Stimulated activated CD4-positive, alpha-beta T cell treated with anti-CD3 and anti-CD28 coated beads, Interleukin-1b, Interleukin-23, amount 100 ng/mL, for 48 hours (primary cell): ENCODE measurements at places on chromosomes 4 and X.

DNA sequence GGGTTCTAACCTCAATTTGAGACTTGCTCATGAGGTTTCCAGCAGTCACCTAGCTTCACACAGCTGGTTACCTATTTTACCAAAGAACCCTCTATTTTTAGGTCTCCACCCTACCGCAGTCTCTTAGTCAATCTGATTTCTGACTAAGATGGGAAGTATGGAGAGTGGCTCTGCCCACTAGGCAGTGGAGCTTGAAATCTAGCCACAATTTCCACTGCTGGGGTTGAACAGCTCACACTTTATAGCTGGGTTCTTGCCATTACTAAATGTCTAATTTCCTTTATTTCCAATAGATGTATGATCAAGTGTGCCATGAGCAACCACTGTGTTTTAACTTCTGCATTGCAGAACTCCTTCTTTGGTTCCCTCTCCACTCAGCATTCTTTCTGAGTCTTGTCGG, 43.1 kb downstream of the GASK1B start:
- no peak for DNase-seq

DNA sequence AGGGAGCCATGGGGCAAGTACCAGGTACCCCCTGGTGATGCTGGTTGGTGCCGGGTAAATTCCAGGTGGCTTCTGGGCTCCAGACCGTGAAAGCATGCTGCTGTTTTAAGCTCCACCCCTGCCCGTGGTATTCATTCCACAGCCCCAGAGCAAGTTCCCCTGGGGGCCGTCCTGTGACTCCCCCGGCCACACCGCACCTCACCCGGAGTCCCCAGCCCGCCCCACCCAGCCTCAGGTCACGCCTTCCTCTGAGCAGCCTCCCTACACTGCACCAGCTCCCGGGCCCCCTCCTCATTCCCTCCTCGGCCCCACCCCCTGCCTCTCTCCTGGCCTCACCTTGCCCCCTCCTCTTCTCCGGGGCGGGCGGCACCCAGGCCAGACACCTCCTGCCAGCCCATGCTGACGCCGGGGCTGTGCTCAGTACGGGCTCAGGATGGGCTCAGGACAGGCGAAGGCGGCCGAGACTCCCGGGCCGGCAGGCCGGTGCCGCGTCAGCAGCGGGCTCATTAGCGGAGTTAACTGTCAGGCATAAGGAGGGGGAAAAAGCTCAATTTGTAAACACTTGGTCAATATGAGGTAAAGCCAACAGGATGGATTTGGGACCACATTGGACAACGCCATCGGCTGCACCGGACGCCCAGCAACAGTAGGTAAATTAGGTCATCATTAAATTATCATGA, 127.4 kb downstream of the FAM53A start:
- DNase-seq = no peak

- no peak for DNase-seq
These were observed 31.7 kb downstream of the RBBP7 start for GRCh38 chrX:16838202-16839066.

GRCh38 chrX:129717892-129718291, 20.9 kb upstream of the XPNPEP2 start:
- DNase-seq = no peak

DNA sequence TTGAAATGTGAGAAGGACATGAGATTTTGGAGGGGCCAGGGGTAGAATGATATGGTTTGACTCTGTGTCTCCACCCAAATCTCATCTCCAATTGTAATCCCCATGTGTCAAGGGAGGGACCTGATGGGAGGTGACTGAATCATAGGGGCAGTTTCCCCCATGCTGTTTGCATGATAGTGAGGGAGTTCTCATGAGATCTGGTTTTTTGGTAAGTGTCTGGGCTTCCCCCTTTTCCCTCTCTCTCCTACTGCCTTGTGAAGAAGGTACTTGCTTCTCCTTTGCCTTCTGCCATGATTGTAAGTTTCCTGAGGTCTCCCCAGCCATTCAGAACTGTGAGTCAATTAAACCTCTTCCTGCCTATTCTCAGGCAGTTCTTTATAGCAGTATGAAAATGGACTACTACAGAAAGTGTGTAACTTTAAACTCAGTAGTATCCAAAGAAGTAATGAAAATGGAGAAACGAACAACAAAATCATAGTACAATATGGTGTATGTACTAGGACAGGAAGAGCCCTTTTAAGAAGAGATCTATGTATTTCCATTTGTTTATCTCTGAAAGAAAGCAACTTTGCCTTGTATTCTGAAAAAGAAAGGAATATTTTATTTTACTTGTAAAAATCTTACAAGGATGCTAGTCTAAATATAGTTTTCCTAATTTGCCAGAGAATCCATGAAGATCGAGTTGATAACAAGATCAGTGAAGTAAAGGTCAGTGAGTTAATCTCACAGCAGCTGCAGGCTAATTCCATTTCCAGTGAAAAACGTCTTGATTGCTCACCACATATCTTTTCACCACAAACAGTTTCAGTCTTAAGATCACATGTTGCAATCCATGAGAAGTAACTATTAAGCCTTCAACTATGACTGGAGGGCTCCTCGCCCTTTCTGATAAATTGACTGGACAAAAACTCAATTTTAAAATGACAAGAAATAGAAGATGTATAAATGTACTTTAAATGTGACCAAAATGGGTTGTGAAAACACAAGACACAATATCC, 20.5 kb downstream of the PKD2 start:
- DNase-seq = no peak

DNA sequence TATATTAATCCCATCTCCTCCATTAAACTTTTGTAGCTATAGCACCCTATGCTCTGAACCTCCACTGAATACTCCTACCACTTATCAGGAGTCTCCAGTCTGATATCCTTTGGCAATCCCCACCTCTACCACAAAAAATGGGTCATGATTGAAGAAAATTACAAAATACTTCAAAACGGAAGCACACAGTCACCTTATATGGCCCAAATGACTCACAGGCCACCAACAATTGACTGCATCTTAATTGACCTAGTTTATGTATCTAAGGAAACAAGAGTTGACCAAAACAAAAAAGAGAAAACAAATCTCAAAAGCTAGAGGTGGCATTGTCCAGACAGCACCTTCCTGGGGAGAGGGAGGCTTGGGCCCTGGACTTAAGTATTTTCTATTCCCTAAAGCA, 120.0 kb upstream of the DIAPH2 start:
- DNase-seq = no peak

DNA sequence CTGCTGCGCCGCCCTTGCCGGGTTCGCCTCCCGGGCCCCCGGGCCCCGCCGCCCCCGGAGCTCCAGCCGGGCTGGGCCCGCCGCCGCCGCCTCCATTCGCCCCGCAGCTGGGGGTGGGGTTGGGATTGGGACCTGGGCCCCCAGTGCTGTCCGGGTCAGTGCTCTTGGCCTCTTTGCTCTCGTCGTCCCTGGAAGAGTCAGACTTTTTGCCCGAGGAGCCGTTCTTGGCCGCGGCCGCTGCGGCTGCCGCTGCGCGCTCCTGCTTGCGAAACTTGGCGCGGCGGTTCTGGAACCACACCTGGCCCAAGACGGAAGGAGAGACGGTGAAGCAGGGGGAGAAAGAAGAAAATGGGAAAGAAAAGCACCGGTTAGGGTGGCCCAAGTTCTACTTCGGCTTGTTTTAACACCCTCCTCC, 2.5 kb downstream of the PHOX2B start:
- no peak for DNase-seq

GRCh38 chr4:117326091-117326490, 240.7 kb upstream of the TRAM1L1 start:
- no peak for DNase-seq

DNA sequence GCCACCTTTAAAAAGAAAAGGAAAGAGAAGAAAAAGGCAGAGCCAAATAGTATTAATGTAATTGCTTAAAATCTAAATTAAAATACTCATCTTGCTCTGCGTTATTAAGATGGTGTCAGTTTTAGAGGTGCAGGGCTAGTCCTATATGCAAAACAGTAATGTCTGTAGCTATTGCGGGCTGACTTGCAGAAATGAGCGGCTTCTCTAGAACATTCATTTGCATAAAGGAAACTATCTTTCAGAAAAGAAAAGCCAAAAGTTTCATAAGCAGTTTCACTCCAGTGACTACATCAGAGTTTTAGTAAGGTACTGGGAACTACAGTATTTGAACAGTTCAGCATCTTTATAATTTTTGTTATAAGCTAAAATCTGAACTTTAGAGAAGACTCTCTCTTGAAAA, 6.0 kb downstream of the SMAD1 start:
- peak; percentile 35 for DNase-seq

DNA sequence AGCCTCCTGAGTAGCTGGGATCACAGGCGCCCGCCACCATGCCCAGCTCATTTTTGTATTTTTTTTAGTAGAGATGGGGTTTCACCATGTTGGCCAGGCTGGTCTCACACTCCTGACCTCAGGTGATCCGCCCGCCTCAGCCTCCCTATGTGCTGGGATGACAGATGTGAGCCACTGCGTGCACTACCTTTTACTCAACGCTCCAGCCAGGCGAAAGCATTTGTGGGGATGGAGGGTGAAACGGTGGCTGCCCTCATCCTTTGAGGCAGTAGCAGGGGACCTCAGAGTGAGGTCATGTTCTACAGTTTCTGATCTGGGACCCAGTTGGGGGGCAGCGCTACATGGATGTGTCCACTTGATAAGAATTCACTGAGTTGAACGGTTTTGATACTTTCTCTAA, 65.8 kb upstream of the GPR78 start:
- no peak for DNase-seq

DNA sequence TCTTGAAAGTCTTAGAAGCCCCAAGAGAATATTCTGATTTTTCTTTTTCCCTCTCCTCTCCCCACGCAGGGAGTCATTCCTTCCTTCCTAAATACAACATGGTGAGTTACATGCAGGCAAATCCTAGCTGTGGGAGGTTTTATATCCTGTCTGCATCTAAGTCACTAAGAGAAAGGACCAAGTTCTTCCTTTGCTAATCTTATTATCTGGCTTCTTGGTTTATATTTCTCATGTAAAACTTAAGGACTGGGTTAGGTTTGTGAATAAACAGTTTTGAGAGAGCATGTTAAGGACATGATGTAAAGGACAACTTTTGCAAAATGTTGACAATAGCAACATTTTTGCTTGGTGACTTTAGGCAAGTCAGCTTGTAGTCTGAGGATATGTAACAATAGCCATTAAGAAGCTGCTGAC, 5.1 kb upstream of the CXCL9 start:
- DNase-seq = no peak

GRCh38 chr4:24778464-24779225, 16.7 kb upstream of the SOD3 start:
- DNase-seq = no peak

DNA sequence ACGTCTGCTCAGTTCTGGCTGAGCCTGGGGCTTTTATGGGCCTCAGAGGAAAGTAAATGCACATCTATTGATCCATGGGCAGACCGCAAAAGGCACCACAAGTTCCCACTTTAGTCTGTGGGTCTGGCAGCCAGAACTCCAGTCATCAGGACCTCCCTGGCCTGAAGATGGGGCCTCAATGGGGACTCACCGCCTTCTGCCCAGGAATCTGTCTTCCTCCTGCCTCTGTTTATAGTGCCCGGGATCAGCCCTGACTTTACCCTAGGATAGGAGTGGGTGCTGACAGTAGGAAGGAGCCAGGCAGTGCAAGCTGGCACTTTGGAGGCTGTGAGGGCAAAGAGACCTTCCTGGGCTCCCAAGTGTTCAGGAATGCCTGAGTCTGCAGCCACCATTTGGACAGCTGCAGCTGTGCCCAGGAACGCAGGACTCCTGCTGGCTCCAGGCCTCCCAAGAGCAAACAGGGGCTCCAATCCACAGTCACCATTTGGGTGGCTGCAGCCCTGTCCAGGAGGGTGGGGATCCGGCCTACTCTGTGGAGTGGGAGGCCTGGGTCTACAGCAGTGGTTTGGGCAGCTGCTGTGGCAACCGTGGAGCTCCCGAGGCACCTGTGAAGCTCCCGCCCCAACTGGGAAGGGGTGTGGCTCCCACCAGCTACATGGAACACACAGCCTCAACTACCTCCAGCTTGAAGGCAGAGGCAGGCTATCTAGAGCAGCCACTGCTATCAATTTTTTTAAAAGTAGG, 1440.9 kb upstream of the ADGRL3 start:
- no peak for DNase-seq

- DNase-seq = no peak
These were observed 145.8 kb upstream of the SPRY1 start for GRCh38 chr4:123250843-123251242.

GRCh38 chr4:154464654-154465053, 26.9 kb downstream of the DCHS2 start:
- DNase-seq = no peak

DNA sequence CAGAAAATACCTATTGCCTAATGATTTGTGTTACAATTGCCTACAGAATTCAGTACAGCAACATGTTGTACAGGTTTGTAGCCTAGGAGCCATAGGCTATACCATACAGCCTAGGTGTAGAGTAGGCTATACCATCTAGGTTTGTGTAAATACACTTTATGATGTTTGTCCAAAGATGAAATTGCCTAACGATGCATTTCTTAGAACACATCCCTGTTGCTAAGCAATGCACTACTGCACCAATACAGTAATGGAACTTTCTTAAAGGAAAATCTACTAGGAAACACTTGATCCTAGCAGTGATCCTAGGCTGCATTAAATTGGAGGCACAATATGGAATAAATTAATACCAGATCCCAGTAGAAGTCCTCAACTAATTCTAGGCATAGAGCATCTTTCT, 18.3 kb downstream of the NOA1 start:
- no peak for DNase-seq

- no peak for DNase-seq
These were observed 46.9 kb downstream of the ATP10D start for GRCh38 chr4:47531954-47532321.

DNA sequence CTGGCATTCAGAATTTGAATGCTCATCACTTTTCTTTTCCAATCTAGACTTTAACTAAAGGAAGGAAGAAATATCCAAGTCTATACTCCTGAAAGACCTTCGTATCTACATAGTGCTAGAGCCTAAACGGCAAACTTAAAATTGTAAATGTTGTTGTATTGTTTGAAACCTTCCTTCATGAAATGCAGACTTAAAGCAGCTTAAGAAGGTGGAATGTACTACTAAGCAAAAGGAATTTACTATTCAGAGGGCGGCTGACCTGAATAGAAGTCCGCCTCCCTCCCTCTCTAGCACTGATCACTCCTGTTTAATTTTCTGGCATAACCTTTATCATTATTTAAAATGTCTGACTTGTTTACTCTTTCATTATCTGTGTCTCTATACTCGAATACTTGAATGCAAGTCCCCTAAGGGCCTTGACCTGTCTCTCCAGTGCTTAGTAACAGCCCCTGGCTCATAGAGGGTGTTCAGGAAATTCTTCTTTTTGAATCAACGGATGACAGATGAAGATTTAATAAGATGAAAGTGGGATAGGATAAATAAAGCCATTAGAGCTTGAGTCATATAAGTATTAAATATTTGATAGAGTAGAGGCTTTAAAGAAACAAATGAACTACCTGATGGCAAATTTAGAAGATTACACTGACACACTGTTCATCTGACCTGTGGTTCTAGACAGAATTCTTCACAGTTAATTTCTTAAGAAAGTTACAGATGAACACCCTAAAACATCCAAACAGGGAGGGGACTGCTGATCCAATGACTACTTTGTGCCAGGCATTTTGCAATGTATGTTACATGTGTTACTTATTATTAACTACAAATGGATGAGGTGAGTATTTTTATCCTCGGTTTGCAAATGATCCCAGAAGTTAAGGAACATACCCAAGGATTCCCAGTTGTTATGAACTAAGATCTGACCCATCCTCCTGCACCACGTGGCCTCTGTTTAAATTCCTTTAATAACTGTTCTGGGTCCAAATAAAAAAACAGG, 20.2 kb upstream of the RBPJ start:
- DNase-seq = no peak
